ENCODE measurements at places on chromosomes 7 and 10.
A peak's percentile ranks its signal among the peaks of the same experiment; 100 is the strongest.

GRCh38 chr7:81333536-81333935, 414.7 kb upstream of the SEMA3C start:
- DNase-seq, result no peak

GRCh38 chr7:106629516-106629915, 31.4 kb downstream of the CCDC71L start:
- DNase-seq, result peak; percentile 84

DNA sequence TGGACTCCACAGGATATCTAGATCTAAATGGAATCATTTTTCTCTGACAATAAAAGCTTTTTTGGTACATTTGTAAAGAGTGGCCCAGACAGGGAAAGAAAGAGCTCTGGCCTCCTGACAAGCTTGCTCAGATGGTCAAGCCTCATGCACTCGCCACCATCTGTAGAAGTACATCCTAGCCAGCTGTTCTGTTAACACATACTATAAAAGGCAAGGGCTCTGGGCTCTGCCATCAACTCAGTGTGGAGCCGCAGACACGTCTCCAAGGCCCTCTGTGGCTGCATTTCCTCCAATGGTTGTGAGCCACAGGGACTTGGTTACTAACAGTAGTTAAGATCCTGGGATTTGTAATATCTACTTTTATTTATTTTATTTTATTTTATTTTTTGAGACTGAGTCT, 70.8 kb upstream of the KDM7A start:
- DNase-seq, result no peak

GRCh38 chr10:112584276-112584675, 137.3 kb downstream of the VTI1A start:
- peak; percentile 70 for DNase-seq

GRCh38 chr10:7857262-7857661, 39.0 kb downstream of the TAF3 start:
- DNase-seq, result no peak

GRCh38 chr7:27300421-27300820, 57.8 kb downstream of the EVX1 start:
- peak; percentile 10 for DNase-seq

DNA sequence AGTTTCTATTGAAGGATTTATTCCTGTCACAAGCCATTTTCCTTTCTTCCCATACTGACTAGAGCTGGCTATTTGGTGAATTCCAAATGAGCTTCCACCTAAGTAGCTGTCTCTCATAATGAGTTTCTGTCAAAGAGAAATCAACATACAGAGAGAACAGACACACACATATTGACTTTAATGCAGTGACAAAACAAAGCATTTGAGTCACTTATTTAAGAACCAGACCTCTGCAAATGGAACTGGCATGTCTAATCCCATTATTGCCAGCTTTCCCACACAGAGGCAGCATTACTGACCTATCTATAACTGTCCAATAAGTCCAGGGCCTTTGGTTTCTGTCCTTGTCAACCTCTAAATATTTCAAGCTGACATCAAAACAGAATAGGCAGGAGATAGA, 179.3 kb upstream of the CSTF2T start:
- DNase-seq, result no peak

GRCh38 chr7:15504351-15504750, 57.5 kb downstream of the AGMO start:
- no peak for DNase-seq

DNA sequence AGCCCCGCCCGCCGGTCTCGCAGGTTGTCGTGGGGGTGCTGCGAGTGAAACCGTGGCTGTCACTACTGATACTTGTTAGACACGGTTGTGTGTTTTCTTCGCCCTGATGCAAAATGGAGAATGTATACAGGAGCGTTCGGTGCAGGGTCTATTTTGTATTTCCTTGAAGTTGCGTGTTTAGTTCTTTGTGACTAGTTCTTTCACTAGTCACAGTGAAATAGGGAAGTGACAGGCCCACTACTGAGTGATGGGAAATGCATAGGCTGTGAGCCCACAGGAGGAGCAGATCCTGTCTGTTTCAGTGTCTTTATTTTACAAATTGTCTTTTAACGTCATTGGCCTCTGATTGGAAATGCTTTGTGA, 675 bp downstream of the ABRAXAS2 start:
- peak; percentile 7 for DNase-seq

GRCh38 chr7:42945821-42946626, 13.8 kb downstream of the MRPL32 start:
- peak; percentile 36 for DNase-seq

- DNase-seq, result peak; percentile 85
Measured at GRCh38 chr10:94193466-94193924, 169.2 kb downstream of the NOC3L start.

GRCh38 chr7:38178695-38179344, 775 bp downstream of the STARD3NL start:
- DNase-seq, result no peak

GRCh38 chr7:6430271-6430940, 17.3 kb downstream of the DAGLB start:
- DNase-seq, result peak; percentile 70

- no peak for DNase-seq
Measured at GRCh38 chr7:29363636-29364425, 169.3 kb downstream of the CHN2 start.

GRCh38 chr7:81590131-81590530, 179.7 kb downstream of the HGF start:
- DNase-seq, result no peak

- DNase-seq, result peak; percentile 76
Measured at GRCh38 chr10:77846718-77847311, 79.7 kb downstream of the DLG5 start.

- no peak for DNase-seq
Measured at GRCh38 chr7:50685135-50686065, 97.3 kb downstream of the GRB10 start.

GRCh38 chr7:22702516-22702915, 24.5 kb upstream of the IL6 start:
- peak; percentile 65 for DNase-seq

Data from EH (cell line).